GM03348 (cell line): ENCODE measurements at places on chromosomes 12 and 14.

- DNase-seq, result no peak
Measured at GRCh38 chr12:944211-944610, 5.3 kb downstream of the RAD52 start.

GRCh38 chr12:95591731-95592130 lies 40.5 kb upstream of the USP44 start:
- DNase-seq, result no peak

DNA sequence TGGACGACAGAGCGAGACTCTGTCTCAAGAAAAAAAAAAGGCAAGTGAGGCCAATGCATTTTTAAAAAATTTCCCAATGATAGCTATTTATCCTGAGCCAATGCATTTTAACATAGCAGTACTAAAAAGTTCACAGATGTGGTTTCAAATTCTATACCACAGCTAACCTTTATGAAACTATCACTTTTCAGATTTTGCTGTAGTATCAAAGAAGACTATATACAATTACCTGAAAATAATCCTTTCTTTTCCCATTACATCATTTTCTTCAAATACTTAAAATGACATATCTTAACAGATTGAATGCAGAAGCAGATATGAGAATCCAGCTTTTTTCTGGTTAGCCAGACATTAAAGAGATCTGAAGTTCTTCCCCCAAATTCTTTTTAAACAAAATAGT lies 13.2 kb downstream of the ATF7 start:
- no peak for DNase-seq

DNA sequence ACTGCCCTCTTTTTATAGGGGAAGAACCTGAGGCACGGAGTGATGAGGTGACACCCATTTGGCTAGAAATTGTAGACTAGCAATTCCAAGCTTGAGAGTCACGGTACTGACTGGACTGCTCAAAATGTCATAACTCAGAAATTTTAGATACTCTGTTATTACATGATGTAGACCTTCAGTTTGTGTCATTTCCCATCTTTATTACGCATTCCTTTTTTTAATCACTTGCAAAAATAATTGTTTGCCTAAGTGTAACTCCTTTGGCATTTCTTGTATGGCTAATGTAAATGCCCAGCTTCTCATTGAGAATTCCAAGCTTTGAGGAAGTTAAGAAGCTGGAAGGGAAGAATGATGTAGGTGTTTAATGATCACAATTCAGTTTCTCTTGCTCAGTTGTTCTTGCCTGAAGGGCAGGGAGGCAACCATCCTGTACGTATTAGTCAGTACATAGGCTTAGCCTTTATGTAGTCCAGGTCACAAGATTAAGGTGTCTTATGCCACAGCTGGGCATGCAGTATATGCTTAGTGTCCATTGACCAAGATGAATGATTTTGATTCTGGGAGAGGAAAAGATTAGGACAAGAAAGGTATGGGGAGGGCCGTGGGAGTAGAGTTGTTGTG lies 68.2 kb upstream of the EVL start:
- DNase-seq, result no peak
